Esophagus squamous epithelium (tissue), 5 donors: ENCODE measurements at places on chromosomes 12 and 14. TPM values are rescaled to one million over a fixed set of nuclear protein-coding genes. Genes with fewer than 3 reads are reported as not detected.
A peak's percentile ranks its signal among the peaks of the same experiment; 100 is the strongest.

DNA sequence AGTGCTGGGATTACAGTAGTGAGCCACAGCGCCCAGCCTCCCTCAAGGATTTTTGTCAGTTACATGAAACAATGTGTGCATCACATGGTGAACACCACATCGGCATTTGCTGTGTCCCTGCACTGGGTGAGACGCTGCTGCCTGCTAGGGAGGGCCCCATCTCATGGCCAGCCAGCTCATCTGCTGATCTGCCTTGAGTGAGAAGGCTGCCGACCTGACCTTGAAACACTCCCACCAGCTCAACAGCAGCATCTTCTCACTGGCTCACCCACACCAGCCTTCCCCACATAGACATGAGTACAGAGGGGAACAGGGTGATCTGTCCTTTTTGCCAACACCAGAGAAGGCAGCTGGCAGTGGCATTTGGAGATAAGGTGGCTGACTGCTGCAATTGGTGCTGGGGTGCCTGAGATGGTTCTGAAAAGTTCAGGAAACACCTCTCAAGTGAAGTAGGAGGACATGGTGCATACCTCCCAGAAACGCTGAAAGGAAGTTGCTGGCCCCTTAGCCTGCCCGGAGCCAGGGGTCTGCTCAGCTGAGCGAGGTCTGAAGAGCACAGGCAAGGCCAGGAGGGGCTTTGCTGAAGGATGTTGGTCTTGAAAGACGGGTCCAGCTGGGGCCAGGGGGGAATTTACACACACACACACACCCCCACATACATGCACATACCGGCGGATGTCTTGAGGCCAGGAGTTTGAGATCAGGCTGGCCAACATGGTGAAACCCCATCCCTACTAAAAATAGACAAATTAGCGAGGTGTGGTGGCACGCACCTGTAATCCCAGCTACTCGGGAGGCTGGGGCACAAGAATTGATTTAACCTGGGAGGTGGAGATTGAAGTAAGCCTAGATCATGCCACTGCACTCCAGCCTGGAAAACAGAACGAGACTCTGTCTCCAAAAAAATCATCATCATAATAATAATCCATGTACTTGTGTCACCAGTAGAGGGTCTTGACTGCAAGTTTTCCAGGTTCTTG is 14.3 kb upstream of the PPP1R13B start:
- H3K27me3 ChIP-seq: no peaks in the 10 kb centered on the region
- no peaks in the 10 kb centered on the region for H3K4me1 ChIP-seq
- H3K27ac ChIP-seq: no peak overlapping the region
- no peak overlapping the region for H3K4me3 ChIP-seq
- DNase-seq: no peak

DNA sequence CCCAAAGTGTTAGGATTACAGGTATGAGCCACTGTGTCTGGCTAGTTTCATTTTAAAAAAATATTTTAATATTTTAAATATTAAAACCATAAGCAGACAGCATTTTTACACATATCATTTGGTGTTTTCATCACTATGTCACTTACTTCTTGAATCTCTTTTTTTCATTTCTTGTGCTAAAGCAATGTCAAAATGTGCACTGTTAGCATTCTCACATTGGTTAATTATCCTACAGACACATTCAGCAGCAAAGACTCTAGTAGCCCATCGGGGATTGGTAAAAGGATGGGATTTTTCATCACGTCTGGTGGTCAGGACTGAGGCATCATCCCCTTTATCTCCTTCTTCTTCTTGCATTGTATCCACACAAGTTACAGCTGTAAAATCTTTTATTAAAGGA is 96.9 kb downstream of the HEATR5A start:
- H3K4me1 ChIP-seq: no peaks in the 10 kb centered on the region
- no peak for DNase-seq
- H3K36me3 ChIP-seq: peaks cover 38% of the 10 kb centered on the region
- no peak overlapping the region for H3K4me3 ChIP-seq
- no peak overlapping the region for H3K27ac ChIP-seq

GRCh38 chr12:115374480-115375185 is 690.7 kb upstream of the TBX3 start:
- no peaks in the 10 kb centered on the region for H3K36me3 ChIP-seq
- no peak for DNase-seq
- H3K4me3 ChIP-seq: no peak overlapping the region
- H3K27me3 ChIP-seq: no peaks in the 10 kb centered on the region

The ZNF10 gene
- total RNA-seq: 2.2 TPM

- peaks cover 34% of the 10 kb centered on the region for H3K4me1 ChIP-seq
- no peak overlapping the region for H3K4me3 ChIP-seq
- H3K27ac ChIP-seq: peak overlapping the region; percentile 81
Measured at GRCh38 chr14:50520947-50521815, 11.2 kb downstream of the MAP4K5 start.
